ENCODE measurements at places on chromosomes 3 and 15.

GRCh38 chr3:178002113-178002512 is 534.1 kb upstream of the KCNMB2 start:
- no peak for DNase-seq

DNA sequence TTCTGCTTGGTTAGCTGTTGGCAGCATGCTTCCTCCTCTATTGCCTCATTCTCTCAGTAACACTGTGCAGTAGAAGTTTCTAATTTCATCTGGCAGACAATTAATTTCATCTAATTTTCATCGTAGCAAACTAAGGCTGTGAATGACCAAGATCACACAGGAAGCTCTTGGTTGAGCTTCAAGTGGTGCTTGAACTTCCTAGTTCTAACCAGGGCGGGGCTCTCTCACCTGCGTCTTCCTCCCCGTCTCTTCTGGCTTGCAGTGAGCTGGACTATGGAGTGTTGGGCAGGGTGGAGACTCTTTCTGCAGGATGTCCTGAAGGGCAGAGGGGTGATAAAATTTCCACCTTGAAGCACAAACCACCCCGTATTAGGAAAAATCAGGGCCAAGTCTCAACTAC is 2.0 kb upstream of the IL16 start:
- no peak for DNase-seq

DNA sequence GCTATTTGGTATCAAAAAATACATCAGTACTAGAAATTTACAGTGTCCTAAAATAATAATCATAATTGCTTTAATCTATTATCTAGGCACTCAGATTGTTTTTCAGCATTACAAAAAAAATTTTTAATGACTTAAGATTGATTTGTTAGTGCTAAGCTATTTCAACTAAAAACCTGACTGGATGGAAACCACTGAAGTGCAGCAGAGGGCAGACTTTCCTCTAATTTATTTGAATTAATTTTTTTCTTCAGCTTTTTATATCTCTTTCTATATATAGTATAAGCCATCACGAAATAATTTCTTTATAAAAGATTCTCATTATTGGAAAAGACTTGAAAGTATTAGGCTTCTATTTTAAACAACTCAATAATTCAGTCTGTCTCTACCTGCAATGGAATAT is 131.4 kb downstream of the IQCH start:
- DNase-seq: no peak

GRCh38 chr3:67357610-67358458 is 296.6 kb downstream of the SUCLG2 start:
- no peak for DNase-seq

- no peak for DNase-seq
Observed at GRCh38 chr3:126014252-126014651, 45.3 kb downstream of the ROPN1B start.

DNA sequence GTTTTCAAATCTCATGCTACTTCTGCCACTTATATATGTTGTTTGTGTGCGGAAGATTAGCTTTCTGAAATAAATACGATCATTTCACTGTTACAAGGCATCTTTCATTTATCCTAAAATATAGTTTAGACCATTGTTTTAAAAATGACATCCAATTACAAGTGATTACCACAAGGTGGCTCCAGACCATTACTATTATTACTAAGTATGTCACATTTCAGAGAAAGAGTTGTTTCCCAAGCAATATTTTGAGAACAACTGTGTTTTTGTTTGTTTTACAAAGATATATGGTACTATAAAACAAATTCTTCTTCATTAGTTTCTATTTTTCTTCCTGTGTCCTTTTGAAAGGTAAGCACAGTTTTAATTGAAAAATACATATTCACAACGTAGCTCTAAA is 136.0 kb upstream of the RAP2B start:
- DNase-seq: no peak

GRCh38 chr15:49712846-49713450 is 92.1 kb downstream of the DTWD1 start:
- DNase-seq: no peak

DNA sequence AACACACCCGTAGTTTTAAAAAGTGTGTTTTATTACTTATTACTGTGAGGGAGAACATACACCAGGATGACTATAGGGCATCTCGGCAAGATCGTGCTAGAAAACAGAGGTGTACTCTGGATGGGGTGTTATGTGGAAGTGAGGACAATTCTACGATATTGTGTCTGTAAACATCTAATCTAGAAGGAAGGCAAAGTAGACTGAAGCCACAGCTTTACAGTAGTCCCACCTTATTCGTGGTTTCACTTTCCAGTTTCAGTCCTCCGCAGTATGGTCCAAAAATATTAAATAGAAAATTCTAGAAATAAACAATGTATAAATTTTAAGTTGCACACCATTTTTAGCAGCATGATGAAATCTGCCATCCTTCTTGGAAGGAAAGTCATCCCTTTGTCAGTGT is 277.9 kb downstream of the UNC13C start:
- no peak for DNase-seq

DNA sequence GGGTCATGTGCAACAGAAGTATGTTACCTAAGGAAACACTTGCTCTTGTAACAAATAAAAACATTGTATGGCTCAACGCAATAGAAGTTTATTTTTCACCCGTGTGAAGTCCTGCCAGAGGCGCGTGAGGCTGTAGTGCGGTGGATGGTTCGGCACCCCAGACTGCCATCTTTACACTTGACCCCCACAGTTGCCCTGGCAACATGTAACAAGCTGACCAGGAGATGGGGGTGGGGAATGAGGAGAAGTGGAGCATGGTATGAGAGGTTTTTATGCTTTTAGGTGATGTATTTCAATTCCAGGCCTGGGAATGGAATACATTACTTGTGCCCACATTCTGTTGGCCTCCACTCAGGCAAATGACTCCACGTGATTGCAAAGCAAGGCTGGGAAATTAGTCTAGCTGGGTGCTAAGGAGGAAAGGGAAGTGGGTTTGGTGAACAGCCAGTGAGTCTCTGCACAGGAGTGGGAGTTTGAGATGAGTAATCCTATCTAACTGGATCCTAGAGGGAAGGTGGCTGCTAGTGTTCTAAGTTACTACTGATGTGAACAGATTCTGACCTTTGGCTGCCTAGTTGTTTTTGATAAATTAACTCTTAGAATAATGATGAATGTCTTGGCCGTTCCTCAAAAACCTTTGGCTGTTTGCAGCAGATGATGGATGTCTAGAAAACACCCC is 33.8 kb upstream of the GREM1 start:
- no peak for DNase-seq

DNA sequence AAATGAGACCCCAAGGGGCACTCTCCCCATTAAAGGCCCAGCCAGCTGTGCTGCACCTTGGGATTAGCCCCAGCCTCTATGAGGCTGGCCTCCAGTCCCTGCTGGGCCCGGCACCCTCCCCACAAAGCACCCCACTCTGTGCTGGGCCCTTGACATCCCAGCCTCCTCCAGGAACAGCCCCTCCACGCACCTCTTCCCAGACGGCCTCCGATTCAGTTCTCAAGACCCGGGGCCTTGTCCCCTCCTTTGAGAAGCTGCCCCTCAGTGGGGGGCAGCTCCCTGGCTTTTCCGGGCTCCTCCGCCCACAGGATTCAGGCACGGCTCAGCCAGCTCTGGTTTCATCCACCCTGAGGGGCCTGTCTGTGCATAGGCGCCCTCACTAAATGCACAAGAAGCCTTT is 144.1 kb downstream of the LRRK1 start:
- DNase-seq: no peak

GRCh38 chr15:78024519-78024870 is 53.0 kb downstream of the TBC1D2B start:
- no peak for DNase-seq

GRCh38 chr3:139292711-139293664 is 50.8 kb upstream of the MRPS22 start:
- no peak for DNase-seq

GRCh38 chr3:31431321-31431720 is 101.4 kb upstream of the STT3B start:
- DNase-seq: no peak

DNA sequence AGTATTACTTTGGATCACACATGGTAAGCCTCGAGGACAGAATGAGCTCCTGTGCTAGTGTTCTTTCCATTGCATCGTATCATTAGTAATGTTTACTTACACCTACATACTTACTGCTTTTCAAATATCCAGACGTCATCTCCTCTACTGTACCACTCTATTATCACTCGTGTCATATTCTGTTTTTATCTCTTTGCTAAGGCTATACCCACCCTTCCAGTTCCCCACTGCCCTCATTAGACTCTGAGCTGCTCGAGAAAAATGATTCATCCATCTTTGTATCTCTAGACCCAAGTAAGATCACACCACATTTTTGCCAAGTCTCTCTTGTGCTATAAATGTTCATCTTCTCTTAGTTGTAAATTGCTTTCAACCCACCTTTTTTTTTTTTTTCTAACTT is 245.7 kb downstream of the TIGIT start:
- DNase-seq: no peak

DNA sequence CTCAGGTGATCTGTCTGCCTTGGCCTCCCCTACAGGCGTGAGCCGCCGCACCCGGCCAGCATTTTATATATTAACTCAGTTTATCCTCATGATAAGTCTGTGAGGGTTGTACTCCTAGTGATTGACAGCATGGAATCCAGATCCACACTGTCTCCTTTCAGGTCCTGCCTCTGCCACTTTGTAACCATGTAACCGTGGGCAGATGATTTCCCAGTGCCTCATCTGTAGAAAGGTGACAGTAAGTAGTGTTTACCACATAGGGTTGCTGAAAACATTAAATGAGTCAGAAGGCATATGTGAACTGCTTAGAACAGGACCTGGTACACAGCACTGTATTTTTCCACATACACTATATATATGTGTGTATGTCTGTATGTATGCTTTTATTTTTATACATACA is 2.4 kb downstream of the FYTTD1 start:
- no peak for DNase-seq
